ENCODE measurements at places on chromosomes 5 and 9.

DNA sequence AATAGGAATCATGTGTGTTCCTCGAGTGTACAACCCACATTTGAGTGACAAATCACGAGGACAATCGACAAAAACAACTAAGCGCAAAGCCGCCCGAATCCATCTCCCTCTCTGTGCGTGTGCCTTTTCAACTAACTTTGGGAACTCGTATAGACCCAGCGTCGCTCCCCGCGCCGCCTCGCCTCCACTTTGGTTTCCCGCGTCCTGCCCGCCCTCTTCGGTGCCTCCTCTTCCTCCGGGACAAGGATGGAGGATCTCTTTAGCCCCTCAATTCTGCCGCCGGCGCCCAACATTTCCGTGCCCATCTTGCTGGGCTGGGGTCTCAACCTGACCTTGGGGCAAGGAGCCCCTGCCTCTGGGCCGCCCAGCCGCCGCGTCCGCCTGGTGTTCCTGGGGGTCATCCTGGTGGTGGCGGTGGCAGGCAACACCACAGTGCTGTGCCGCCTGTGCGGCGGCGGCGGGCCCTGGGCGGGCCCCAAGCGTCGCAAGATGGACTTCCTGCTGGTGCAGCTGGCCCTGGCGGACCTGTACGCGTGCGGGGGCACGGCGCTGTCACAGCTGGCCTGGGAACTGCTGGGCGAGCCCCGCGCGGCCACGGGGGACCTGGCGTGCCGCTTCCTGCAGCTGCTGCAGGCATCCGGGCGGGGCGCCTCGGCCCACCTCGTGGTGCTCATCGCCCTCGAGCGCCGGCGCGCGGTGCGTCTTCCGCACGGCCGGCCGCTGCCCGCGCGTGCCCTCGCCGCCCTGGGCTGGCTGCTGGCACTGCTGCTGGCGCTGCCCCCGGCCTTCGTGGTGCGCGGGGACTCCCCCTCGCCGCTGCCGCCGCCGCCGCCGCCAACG, at the start of gene GPR150:
Gene GPR150 (plus strand): TSS at position 58 of the 840 bp plus-strand sequence. CDS start 189 bp downstream, at position 247.
- no peak for DNase-seq

- no peak for DNase-seq
These were observed 453.6 kb downstream of the CSNK1G3 start for GRCh38 chr5:123965626-123966025.

DNA sequence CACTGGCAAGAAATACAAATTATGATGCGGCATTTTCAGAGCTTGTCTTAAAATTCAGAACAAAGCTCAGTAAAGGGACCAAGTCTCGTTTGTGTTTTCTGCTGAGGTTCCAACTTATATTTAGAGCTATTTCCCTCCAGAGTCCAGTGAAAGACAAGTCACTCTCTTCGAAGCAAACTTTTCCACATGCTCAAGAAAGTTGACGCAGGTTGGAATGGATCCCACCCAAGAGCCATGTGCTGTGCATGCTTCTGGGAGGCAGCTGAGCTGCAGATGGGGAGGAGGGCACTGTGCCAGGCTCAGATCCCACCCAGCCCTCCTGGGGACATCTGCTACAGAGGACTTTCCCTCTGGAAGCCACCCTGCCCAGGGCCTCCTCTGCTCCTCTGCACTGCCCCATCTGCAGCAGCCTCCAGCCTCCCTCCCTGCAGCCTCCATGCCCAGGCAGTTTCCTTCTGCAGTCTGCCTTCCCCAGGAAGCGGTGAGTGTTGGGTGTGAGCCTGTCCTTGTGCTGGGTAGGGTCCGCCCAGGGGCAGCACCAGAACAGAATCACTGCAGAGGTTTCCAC, 75.3 kb downstream of the COL23A1 start:
- no peak for DNase-seq

DNA sequence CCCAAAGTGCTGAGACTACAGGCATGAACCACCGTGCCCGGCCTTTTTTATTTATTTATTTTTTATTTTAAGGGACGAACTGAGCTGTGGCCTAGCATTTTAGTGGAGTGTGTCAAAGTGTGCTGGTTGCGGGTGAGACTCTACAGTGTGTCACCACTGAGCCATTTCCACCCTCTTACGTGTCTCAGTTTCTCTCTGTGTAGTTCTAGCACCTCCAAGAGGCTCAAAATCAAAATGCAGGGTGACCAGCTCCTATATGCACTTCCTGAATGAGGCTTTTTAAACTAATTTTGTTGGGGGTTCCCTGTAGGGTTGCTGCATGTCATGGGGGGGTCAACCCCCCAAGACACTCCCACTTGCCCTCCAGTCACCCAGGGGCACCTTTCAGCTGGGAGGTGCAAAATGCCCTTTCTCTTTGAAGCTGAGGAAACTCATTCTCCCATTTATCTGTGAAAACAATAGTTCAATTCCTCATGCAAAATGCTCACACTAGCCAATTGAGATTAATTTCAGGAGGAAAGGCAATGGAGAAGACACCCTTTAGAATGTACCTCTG, 69.3 kb downstream of the COL15A1 start:
- no peak for DNase-seq

DNA sequence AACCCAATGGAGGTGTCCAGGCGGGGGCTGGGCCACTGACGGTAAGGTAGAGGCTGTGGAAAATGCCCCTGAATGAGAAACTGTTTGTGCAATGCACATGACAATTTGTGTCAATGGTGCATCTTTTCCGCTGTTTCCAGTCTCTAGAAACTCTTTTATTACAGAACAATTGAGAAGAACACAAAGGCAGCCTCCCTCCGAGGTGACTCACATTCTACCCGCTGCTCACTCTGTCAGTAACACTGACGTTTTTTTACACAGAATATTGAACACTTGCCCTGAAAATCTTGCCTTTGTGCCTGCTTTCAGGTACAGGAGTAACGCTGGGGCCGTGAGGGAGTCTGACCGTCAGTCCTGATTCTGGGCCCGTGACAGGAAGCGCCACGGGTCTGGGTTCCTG, 11.7 kb upstream of the TENT4A start:
- DNase-seq = no peak

DNA sequence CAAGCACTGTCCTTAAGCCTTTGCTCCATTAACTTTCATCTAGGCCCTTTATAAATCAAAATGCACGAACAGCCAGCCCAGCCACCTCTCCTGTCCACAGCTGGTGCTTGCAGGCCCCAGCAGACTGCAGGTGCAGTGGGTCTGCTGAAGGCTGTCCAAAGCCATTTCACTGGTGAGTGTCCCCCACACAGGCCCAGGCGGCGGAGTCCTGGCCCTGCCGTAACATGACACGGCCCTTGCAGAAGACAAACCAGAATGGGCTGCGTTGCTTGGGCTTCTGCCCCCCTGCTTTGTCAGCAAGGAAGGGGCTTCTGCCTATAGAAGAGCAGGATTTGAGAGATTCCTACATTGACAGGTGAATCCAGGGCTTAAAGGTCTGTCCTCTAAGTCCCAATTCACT, 188.6 kb downstream of the NR3C1 start:
- no peak for DNase-seq
